ENCODE measurements at places on chromosomes 2 and 18. TPM values are rescaled to one million over a fixed set of nuclear protein-coding genes. Genes with fewer than 3 reads are reported as not detected.

CDCA7 gene
- total RNA-seq = 16.6 TPM

FOXI3 gene
- not detected for total RNA-seq

SERPINB7 gene
- 15.7 TPM for total RNA-seq

SOWAHC gene
- total RNA-seq = 11.4 TPM

ACVR1C gene
- total RNA-seq = not detected

HOXD12 gene
- total RNA-seq = 0.12 TPM

LRRTM4 gene
- not detected for total RNA-seq

HOXD8 gene
- 0.49 TPM for total RNA-seq

CASP8 gene
- total RNA-seq = 27.0 TPM

HOXD1 gene
- not detected for total RNA-seq

MARCO gene
- not detected for total RNA-seq

PARD3B gene
- 1.6 TPM for total RNA-seq

ANKRD36C gene
- total RNA-seq = 7.1 TPM

SP110 gene
- 93.4 TPM for total RNA-seq

PAX8 gene
- 5.2 TPM for total RNA-seq

CHCHD5 gene
- 16.9 TPM for total RNA-seq

COPS8 gene
- 159 TPM for total RNA-seq

KLHL30 gene
- not detected for total RNA-seq

CYP20A1 gene
- total RNA-seq = 16.9 TPM

NRP2 gene
- total RNA-seq = 84.6 TPM

FEV gene
- not detected for total RNA-seq

SPEG gene
- 13.9 TPM for total RNA-seq

CNGA3 gene
- not detected for total RNA-seq

PID1 gene
- 3.0 TPM for total RNA-seq

CYTIP gene
- total RNA-seq = 2.8 TPM

C2orf66 gene
- not detected for total RNA-seq

LRP2 gene
- total RNA-seq = not detected

All from M059J (cell line).